ENCODE measurements at places on chromosomes 7 and 10.
A peak's percentile ranks its signal among the peaks of the same experiment; 100 is the strongest.

- no peak for DNase-seq
These were observed 248.1 kb downstream of the ABCA13 start for GRCh38 chr7:48419401-48419800.

DNA sequence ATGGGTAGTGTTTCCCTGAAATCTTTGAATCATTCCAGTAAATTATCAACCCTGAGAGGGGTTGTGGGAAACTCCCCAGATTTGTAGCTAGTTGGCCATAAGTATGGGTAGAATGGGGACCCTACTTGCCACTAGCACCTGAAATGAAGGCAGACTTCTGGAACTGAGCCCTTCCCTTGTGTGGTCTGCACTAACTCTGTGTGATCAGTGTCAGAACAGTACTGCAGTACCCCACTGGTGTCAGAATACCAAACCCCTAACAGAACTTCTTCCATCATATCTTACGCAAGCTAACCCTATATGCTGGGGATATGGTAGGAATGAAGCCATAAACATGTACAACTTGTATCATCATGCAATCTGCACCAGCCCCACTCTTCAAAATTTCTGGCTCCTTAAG is 50.8 kb downstream of the ABI1 start:
- no peak for DNase-seq

DNA sequence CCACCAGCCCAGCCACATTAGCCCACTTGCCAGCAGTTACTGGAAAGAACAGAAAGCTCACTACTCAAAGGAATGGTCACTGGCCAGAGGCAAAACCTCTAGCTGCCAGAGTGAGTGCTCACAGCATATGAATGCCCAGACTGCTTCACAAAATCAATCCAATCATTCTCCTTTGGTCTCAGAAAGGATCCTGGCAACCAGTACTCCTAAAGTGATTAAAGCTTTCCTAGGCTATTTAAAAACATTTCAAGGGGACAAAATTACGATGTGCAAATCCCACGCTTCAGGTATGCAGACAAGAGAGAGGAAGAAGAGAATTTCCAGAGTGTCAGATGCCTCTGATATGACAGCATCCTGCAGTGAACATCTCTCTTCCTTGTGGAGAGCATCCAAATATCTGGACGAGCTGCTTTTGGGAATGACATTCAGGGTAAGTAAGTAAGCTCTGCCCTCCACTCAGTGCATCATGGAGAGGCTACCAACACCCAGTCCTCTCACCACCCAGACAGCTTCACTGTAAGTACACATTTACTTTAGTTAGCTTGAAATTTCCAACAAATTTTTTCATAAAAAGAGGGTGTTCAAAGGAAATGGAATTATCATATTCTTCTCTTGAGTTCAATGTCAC is 25.1 kb downstream of the ICA1 start:
- DNase-seq, result no peak

DNA sequence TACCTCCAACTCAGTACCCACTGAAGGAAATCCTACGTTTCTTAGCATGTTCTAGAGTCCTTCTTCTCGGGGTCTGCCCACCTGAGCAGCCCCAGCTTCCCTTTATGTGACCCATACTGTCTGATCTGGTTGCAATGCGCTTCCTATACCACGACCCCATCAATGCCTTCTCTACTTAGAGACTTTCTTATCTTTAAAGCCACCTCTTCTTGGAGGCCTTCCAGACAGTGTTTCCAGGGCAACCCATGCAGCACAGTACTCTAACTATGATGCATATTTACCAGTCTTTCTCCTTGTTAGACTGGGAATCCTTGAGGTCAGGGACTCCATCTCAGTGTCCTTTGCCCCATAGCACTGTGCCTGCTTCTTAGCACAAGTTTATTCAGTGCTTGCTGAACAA is 54.5 kb upstream of the SLF2 start:
- no peak for DNase-seq

DNA sequence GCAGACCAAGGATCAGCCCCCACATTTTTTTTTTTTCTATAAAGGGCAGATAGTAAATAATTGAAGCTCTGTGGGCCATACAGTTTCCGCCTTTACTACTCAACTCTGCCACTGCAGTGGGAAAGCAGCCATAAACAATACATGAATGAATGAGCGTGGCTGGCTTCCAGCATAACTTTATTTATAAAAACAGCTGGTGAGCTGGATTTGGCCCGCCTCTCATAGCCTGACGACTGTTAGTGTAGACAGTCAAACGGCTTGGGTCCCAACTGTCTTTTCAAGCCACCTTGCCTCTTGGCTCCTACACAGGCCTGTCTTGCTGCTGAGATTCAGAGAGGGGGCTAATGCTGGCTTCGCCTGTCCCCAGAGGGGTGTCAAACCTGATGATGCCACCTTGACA is 169.8 kb upstream of the GPR26 start:
- no peak for DNase-seq

- no peak for DNase-seq
These were observed 35.6 kb upstream of the LRRC4 start for GRCh38 chr7:128066858-128067257.

DNA sequence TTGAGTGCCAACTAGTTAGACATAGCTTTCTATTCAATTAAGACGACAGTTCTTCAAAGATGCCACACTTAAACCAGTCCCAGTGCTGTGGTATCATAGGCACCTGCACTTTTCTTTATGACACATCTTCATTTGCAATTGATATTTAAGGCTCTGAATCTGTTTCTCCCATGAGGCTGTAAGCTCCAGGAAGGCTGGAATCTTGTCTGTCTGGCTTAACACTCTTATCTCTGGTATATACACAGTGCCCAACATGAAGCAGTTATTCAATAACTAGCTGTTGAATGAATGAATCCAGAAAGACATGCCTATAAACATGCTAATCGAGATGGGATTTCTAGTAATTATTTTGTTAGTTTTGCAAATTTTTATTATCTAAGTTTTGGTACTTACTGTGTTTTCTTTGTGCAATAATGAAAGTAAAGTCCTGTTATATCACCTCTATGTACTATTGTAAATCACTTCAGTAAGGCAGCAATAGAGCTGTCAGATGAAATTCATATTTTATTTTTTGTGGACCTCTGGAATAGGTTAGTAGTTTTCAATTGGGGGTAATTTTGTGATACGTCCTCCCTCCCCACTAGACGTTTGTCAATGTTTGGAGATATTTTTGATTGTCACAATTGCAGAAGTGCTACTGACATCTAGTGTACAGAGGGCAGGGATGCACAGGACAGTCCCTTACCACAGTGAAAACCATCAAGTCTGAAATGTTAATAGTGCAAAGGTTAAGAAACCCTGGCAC is 51.3 kb upstream of the STEAP4 start:
- peak; percentile 56 for DNase-seq

DNA sequence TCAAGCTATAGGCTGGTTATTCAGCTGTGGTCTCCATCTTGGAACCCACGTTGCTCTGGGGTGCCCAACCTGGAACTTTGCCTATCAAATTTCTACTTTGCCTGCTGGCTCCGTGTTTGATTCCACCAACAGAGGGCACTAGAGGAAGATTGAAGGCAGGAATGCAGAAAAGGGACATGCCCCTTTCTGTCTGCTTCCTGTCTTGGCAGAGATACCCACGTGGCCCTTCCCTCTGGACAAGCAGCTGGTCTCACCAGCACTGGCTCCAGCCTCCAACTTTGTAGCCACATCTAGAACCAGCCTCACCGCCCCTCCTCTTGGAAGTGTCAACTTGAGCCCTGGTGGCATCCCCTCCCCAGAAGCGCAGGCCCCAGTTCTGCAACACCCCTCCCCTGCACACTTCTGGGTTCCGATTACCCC is 52.1 kb upstream of the ZNF438 start:
- peak; percentile 76 for DNase-seq

DNA sequence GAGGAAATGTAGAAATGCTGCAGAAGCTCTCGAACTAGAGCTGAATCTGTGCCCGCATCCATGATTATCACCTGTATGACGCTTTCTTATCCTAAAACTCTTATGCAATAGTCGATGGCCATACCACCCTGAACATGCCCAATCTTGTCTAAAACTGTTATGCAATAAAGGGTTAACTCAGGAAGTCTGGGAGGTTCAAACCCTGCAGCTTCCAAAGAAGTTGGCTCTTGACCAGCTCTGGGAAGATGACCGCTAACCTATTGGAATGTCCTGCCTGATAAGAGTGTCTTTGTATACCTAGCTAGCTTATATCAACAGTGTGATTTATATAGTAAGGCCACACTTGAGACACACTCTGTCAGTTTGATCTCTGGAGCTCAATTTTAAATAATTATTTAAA is 3.4 kb upstream of the C10orf88 start:
- DNase-seq, result no peak

DNA sequence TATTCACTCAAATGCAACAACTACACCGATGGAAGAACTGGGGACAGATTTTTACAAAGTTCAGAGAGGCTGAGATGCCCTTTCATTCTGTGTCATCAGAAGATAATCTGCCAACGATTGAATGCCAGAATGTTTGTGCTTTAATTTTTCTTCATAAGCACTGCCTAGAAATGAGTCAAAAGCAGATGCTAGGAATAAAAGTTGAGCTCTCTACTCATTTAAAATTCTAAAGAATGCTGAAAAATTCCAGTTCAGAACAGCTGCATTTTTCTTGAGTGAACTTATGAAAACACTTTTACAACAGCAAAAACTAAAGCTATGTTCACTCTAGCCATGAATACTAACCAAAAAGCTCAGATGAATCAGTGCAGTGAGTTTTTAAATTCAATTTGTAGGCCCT is 22.3 kb upstream of the FAM133B start:
- no peak for DNase-seq

DNA sequence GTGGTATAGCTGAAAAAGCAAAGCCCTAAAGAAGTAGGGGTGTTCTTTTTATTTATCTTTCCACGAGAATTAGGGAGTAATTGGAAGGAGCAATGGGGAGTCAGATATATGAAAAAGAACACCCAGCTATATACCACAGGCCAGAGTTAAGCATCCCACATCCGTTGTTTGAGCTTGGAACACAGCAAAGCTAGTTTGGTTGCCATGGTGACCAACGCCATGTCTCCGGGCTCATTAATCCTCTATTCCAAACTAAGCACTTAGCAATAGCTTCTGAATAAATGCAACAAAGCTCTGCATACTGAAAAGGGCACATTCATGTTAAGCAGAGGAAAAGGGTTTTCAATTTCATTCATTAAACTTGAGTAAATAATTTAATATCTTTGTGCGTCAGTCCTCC is 23.5 kb downstream of the ASB4 start:
- no peak for DNase-seq

Measured in NAMALWA (cell line).